Vagina (tissue), 2 donors: ENCODE measurements at places on chromosomes 12 and 14.

- no peak for DNase-seq
These were observed 10.0 kb downstream of the LRCOL1 start for GRCh38 chr12:132600048-132601032.

DNA sequence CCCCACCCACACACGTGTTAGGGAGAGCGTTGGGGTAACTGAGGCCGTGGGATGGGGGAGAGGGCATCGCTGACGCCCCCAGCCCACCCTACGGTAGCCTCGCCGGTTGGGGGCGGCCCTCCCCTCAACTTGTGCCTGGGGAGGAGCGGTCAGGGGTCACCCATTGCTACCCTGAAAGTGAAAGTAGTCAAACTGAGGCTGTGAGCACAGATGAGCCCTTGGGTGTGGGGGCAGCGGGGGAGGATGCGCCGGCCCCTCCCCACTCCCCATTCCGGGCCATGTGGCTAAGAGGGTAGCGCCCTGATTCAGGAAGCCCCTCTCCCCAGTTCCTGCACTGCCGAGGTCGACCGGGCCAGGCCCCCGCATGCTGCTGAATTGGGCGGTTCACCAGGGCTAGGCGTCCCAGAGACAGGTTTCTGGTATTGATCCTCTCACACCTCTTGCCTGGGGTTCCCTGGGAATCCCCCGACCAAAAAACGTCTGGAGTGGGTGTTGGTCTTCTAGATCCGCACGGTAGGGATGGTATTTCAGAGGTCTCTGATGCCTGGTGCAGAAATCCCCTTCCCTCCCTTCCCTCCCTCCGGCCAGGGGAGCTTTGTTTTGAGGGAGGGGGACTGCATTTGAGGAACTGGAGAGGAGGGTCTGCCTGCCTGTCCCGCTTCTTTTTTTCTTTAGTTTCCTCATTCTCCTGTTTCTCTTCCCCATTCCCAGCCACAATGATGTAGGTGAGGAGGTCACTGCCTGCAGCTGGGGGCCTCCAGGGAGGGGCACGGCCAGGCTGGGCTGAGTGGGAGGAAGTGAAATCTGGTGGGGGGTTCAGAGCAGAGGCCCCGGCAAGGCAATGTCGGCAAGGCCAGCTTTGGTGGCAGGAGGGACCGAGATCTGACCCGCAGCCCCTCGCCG, 1.0 kb downstream of the SH2B3 start:
- no peak for DNase-seq

DNA sequence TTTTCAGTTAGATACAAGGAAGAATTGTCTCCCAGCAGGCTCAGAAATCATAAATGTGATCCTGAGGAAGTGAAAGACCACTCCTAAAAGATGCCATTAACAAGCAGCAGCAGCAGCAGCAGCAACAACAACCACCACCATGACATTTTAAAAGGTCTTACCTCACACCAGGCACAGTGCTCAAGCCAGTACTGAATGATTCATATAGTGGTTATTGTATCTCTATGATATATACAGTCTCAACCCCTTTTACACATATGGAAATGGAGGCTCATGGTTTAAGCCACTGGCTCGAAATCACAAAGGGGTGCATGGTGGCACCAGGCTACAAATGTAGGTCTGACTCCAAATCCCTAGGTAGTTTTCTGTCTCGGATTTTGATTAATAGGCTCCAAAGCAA, 126.9 kb downstream of the KTN1 start:
- no peak for DNase-seq

- DNase-seq: no peak
These were observed 7.8 kb downstream of the LHX5 start for GRCh38 chr12:113463746-113464451.

- DNase-seq: no peak
These were observed 106.0 kb downstream of the FAR2 start for GRCh38 chr12:29255042-29255441.

DNA sequence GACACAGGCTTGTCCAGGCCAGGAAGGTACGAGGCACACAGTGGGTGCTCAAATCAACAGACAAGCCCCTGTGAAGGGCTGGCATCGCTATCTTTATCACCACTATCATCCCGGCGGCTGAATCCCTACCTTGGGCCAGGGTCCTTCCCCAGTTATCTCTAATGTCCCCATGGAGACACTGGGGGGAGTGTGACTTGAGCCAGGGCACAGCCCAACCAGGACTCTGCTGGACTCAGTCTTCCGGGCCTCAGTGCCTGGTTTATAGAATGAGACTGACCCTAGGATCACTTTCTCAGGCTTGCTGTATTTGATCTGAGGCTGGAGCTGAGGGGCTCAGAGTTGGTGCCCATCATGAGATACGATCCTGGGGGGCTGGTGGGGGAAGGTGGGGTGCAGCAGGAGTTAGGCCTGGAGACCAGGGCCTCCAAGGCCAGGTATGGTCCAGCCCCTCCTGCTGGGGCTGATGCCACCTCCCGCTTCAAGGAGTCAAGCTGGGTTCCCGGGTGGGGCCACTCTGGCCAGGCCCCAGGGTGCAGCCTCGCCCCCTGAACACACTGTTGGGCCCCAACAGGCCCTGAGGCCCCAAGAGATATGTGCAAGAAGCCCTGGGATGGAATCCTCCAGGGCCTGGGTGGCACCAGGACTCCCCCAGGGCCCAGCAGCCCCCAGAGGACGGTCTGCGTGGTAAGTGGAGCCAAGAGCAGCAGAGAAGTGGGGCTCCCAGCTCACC, 11.8 kb downstream of the BEGAIN start:
- DNase-seq: no peak

DNA sequence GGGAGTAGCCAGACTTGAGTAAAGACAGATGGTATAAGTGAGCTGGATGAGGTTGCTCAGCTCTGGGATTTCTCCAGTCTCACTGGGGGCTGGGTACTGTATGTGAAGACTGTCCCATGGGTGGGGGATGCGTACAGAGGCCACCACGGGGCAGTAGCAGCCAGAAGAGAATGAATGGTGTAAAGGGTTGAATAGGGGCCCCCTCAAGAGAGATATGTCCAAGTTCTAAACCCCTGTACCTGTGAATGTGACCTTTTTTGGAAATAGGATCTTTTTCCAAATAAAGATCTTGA, 21.8 kb upstream of the BCDIN3D start:
- DNase-seq: no peak

DNA sequence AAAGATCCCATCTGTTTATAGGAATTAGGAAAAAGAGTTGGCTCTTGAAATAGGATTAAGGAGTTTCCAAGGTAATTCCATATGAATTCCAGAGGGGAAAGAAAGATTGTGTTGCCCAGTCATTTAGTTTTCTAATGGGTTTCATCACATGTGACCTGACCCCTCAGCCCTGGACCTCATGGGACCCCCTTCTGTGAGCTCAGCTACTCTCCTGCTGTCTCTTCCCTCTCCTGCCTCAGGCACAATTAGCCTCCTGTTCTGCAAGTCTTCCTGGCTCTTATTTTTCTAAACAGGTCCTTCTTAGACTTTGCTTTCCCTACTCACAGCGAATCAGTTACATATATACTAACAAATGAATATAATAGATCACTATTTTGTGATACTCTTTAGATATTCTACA, 237.7 kb downstream of the TRHDE start:
- DNase-seq: no peak

GRCh38 chr14:86501611-86502010, 971.7 kb downstream of the FLRT2 start:
- no peak for DNase-seq

DNA sequence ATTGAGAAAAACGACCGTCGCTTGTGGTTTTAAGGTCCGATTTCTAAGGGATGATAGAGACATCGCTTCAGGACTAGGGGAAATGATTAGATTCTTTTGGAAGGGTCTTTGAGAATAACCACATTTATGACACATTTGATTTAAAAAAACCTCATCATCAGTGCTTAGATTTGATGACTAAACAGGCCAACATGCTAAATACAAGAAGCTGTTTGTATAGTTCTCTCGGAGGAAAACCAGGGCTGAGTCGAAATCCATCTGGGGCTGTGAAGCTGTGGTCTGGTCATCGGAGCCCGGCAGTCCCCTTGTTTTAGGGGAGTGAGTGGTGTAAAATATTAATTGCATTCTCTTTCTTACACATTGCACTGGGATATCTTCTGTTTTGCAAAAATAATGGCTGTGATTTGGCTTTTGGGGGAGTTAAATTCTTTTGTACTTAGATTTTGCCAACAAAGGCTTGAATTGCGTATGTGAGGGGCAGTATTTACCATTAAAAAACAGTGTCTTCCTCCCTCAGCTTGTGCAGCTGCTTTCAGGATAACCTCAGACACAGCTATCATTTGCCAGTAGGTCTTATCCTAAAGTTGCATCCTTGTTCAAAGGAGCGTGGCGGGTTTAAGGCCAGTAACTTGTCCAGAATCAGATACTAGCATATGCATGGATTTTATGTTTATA, 550 bp downstream of the GNG2 start:
- no peak for DNase-seq

DNA sequence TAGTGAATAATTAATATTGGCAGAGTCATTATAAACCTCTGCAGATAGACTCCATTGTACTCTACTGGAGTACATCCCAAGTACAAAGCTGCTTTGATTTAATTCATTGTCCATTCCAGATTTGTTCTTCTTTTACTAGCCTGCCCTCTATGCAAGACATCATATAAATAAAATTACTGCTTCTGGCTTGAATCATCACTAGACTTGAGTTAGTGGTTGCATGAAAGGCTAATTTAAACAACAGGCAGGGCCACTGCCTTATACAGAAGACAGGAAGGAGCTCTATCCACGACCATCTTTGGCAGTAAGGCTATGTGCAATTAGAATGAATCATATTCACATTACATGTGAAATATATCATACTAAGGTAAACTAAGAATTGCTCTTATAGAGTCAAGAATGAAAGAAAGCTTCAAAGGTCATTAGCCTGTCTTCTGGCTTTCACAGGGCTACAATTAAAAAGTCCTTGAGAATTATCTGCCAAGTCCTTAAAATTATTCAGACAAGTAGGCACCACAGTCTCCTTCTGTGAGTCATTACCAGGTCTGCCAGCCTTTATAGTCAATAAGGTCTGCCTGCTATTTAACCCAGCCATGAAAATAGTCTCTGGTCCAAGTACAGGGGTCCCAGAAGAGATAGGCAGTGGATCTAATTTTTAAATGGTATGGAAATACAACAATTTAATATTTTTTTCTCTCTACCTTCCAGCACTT, 631.8 kb downstream of the TMTC2 start:
- DNase-seq: no peak

DNA sequence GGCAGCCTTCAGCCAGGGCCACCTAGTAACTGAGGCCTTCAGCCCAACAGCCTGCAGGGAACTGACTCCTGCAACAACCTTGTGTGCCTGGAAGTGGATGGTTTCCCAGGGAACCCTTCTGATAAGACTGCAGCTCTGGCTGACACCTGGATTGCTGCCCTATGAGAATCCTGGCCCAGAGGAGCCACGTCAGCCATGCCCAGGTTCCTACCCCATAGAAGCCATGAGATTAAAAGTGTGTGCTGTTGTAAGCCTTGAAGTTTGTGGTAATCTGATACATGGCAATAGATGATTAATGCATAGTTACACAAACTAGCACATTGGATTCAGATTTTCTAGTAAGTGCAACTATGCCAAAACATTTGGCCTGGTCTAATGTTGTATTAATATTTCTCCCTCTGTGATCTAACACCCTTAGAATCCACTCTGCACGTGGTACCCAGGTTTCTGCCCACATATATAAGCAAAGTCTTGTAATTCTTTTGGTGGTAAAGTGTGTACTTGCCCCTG, 64.8 kb upstream of the BEGAIN start:
- DNase-seq: no peak

DNA sequence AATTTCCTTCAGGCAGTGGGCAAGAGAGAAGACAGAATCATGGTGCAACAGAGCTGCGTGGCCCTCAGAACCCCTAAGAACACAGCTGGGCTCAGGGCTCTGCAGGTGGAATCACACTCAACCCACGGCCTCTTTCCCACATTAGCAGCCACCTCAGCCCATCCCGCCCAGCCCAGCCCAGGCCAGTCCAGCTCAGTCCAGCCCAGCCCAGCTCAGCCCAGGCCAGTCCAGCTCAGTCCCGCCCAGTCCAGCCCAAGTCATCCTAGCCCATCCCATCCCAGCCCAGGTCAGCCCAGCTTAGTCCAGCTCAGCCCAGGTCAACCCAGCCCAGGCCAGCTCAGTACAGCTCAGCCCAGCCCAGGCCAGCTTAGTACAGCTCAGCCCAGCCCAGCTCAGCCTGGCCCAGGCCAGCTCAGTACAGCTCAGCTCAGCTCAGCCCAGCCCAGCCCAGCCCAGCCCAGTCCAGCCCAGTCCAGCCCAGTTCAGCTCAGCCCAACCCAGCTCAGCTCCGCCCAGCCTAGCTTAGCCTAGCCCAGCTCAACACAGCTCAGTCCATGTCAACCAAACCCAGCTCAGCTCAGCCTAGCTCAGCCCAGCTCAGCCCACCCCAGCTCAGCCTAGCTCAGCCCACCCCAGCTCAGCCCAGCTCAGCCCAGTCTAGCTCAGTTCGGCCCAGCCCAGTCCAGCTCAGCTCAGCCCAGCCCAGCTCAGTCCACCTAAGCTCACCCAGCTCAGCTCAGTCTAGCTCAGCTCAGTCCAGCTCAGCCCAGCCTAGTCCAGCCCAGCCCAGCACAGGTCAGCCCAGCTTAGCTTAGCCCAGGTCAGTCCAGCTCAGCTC, 183.1 kb downstream of the TMEM121 start:
- DNase-seq: no peak

DNA sequence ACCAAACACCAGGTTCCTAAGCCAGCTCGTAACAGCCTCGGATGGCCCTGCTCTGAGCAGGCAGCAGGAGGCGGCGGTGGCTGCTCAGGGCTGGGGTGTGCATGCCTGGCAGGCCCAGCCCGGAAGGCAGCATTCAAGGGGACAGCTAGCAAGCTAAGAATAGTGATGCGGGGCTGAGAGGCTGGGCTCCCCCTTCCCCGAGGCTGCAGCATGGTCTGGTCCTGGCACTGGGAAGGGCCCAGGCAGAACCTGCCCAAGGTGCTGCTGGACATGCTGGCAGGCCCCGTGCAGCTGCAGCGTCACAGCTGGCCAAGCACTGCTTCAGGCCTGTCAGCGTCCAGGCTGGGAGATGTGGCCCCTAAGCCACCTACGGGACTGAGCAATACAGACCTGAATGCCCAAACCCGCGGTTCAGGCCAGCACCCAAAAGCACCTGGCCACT, 26.4 kb upstream of the NUDT14 start:
- DNase-seq: no peak

GRCh38 chr12:1882850-1883470, 35.5 kb downstream of the CACNA2D4 start:
- DNase-seq: peak; percentile 64

DNA sequence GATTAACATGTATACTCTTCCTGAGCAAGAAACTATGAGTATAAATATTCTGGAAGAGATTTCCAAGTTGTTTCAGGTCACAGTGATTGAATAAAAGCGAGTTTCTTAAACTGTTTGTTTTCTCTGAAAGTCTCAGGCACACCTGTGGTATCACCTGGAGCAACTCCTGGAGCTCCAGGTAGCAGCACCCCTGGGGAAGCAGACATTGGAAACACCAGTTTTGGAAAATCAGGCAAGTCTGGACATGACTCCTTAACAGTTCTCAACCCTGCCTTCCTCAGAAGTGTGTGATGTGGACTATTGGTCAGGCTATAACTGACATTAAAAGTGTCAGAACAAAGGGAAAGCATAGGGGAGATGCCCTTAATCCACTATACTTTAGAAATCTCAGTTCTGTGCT, 217.6 kb upstream of the CNTN1 start:
- no peak for DNase-seq

- no peak for DNase-seq
These were observed 3.6 kb downstream of the IFT43 start for GRCh38 chr14:75989134-75989533.
